ENCODE measurements at places on chromosomes 3 and 15.

GRCh38 chr15:68220967-68221366 lies 8.6 kb downstream of the CLN6 start:
- no peak for DNase-seq

DNA sequence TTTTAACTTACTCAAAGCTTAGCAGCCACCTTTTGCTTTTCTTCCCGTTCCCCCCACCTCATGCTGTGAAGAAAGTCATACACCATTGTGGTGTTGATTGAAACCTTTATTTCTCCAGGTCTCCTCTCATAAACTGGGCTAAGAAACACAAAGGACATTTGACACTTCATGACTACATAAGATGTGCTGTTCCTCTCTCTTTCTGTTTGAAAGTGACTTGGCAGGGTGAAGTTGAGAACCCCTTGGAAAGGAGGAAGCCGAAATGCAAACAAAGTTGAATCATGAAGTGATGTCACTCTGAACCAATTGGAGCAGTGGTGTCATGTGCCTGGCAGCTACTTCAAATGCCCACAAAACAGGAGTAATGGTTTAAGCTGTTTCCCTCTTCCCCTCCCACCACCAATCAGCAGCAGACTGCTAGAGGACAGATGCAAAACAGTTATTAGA lies 174.7 kb downstream of the IGF1R start:
- DNase-seq: no peak

DNA sequence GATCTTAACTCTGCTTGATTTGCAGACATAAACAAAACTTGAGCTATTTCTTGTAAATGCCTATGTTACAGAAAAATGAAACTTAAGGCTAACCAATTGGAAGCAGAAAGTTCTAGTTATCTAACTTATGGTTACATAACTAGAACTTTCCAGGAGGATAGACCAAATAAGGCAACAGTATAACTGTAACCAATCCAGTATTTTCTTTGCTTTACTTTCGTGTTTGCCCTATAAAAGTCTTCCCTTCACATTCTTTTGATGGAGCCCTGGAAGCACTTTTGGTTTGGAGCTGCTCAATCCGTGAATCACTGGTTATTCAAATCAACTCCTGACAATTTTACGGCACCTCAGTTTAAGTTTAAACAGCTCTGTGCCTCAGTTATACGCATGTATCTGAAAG lies 164.6 kb downstream of the SUCLG2 start:
- no peak for DNase-seq

GRCh38 chr15:40096094-40096891 lies 12.4 kb downstream of the BMF start:
- no peak for DNase-seq

GRCh38 chr3:125179143-125179883 lies 33.2 kb downstream of the SLC12A8 start:
- DNase-seq: no peak

GRCh38 chr3:145900056-145900829 lies 260.7 kb downstream of the PLOD2 start:
- no peak for DNase-seq

GRCh38 chr3:100941451-100941850 lies 51.8 kb downstream of the ABI3BP start:
- no peak for DNase-seq

DNA sequence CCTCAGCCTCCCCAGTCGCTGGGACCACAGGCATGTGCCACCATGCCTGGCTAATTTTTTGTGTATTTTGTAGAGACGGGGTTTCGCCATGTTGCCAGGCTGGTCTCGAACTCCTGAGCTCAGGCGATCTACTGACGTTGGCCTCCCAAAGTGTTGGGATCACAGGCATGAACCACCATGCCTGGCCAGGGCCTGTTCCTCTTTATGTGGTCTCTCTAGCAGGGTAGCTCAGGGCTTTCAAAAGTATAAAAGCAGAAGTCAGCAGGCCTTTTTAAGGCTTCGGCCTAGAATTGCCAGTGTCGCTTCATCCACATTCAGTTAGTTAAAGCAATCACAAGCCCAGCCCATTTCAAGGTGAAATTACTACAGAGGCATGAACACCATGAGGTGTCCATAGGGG lies 7.6 kb downstream of the VHL start:
- no peak for DNase-seq

DNA sequence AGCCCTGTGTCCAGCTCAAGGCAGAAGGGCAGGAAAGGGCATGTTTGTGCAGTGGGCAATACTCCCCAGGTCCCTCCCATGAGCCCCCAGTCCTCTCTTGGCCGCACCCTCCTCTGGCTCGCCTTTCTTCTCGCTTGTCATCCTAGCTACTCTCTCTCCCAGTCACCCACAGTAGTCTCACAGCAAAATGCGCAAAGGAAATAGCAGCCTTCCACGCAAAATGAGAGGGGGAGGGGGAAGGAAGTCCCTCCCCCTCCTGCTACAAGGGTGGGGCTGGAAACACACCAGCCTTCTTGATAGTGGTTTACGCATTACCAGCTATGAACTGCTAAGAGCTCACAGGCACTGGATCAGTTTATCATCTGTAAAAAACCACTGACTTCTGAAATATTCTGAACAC lies 83.8 kb downstream of the GADL1 start:
- DNase-seq: no peak

- no peak for DNase-seq
Observed at GRCh38 chr15:92803536-92803851, 96.6 kb upstream of the CHD2 start.

DNA sequence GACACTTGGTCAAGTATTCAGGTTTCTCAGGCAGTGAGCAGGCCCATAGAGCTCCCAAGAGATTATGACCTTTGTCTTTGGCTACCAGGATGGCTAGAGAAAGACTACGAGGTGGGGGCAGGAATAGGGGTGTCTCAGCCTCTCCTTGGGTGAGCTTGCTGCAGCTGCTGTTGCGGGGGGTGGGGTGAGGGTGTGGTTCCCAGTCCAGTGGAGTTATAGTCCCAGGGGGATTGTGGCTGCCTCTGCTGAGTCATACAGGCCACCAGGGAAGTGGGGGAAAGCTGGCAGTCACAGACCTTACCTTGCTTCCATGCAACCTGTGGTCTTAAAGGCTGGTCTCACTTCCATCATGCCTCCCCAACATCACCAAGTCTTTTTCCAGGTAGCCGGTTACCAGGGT lies 31.7 kb downstream of the ATP2C1 start:
- DNase-seq: no peak

DNA sequence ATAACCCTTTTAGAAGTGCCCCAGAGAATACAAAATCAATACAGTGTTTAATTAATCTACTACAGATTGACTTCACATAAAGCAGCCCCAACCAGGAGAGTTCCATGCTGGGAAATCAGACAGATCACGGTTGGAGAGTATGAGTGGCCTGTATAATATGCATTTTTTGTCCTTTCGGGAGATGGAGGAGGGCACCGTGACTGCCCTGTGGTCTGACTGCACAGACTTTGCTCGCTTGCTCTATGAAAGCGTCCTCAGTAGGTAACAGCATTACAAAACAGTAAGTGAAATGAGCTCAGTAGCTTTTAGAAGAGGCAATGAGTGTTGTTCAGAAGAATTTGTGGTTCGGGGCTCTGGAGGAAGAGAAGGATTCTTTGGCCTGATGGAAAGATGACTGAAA lies 34.2 kb upstream of the SKIL start:
- DNase-seq: no peak

GRCh38 chr3:2931265-2931664 lies 178.9 kb downstream of the IL5RA start:
- DNase-seq: no peak

- DNase-seq: no peak
Observed at GRCh38 chr15:39400821-39401550, 179.9 kb upstream of the THBS1 start.

DNA sequence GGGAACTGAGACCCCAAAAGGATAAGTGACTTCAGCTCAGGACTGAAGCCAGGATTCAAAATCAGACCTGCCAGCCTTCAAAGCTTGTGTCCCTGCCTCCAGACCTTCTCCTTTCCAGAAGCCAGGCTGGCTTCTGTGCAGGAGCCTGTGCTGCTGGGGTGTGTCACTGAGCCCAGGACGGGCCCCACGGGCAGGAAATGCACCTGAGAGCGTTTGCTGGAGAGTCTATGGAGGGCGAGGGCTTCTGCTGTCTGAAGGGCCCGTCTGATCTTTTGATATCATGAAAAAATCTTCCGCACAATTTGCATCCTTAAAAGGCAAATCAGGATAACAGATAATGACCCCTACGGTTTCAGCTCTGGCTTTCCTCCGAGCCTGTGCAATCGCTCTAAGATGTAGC lies 125.4 kb downstream of the FAM43A start:
- DNase-seq: no peak

DNA sequence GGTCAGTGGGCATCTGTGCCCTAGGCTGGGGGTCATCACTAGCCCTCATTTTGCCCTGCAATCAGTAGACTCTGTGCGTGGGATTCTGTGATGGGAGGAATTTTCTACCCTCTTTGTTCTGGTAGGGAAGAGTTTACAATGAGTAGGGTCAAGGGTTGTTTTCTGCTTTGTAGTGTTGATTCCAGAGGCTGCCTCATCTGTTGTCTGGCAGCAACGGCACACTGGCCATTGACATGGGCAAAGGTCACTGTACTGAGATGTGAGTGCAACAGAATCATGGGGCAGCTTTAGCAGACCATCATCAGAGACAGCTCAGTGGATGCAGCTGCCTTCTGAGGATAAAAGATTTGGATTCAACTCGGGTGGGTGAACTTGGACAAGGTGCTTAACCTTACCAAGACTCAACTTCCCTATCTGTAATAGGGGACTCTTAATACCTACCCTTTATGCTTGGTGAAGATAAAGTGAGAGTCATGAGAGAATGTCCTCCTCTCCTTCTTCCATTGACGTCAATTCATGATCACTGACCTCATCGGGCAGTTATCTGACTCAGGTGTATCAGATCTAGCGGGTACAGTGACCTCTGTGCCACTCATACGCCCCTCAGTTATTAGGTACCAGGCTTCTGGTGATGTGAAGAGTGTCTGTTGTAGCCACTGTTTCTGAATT lies 127.5 kb downstream of the RPLP1 start:
- DNase-seq: no peak

DNA sequence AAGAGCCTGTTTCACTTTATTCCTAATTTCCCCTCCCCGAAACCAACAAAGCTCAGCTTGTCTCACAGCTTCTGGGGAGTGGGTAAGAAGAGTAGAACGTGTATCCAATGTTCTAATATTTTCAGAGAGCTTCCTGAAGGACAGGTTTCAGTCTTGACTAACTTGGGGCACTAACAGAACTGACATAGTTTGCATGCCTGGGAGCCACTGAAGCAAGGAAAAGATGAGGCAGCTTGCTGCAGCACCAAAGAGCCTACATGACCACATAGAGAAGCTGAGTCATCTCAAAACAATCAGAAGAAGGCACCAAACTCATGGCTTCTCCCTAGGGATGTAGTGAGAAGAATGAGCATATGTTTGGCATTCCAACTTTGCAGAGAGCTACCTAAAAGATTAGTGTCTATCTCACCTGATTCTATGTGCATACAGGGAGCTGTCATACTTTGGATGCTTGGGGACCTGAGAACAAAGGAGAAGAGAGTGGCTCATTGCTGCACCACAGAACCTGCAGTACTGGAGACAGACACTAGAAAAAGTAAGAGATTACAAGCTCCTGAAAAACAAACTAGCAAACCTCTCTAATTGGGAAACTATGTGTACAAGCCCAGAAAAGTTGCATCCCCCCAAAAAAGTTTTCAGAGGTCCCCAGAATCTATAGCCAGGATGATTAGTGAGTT lies 86.9 kb downstream of the DCLK3 start:
- DNase-seq: no peak

GRCh38 chr3:186583831-186584230 lies 13.3 kb downstream of the DNAJB11 start:
- DNase-seq: no peak

- no peak for DNase-seq
Observed at GRCh38 chr15:43253431-43254403, 13.0 kb downstream of the TGM5 start.

GRCh38 chr15:94250801-94251200 lies 19.4 kb downstream of the MCTP2 start:
- no peak for DNase-seq

DNA sequence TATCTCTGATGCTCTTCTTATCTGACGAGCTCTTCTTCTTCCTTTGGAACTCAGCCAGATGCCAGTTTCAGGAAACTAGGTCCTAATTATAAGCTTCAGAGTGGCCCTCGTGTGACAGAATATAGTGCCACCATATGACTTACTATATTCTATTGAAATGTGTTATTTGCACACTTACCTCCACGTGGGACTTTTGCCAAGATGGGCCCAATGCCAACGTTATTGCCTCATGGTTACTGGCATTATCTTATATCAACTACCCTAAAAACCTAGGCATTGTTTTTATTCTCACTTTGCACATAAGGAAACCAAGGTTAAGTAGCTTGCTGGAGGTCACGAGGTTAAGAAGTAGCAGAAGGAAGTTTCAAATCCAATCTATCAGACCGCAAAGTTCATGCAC lies 71.3 kb upstream of the SLCO3A1 start:
- DNase-seq: no peak

- DNase-seq: no peak
Observed at GRCh38 chr3:123667784-123668183, 82.9 kb upstream of the HACD2 start.

- no peak for DNase-seq
Observed at GRCh38 chr3:34268032-34268709, 469.7 kb downstream of the PDCD6IP start.

DNA sequence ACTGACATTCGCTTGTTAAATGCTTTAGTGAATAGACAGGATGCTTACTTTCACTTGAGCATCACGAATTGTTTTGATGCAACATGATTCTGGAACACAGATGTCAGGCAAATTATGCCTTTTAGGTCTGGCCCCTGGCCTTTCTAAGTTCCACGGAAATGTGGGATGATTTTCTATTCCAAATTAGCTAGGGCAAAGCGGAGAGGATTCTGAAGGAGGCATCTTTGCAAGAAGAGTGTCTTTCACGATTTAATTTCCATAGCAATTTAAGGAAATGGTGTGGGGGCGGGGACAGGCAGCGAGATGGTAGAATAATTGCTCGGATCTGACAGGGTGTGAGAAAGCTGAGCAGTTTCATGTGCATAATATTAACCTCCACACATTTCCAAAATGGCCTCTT lies 238.5 kb upstream of the KCNMB2 start:
- no peak for DNase-seq

DNA sequence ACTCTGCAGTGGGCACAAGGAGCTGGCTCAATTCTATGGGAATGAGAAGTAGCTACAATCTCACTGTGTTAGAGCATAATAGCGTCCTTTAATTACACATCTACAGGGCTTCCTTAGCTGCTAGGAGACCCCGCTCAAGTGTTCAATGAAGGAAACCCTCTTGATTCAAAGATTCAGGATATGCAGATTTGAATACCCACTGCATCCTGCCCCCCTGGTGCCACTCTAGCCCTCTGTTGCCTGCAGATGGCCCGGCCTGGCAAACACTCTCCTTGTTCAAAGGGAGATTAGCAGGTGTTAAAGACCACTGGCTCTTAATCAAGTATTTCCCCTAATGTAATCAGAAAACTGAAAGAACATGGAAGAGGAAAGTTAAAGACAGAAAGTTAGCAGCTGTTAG lies 356.6 kb downstream of the VGLL3 start:
- DNase-seq: no peak

DNA sequence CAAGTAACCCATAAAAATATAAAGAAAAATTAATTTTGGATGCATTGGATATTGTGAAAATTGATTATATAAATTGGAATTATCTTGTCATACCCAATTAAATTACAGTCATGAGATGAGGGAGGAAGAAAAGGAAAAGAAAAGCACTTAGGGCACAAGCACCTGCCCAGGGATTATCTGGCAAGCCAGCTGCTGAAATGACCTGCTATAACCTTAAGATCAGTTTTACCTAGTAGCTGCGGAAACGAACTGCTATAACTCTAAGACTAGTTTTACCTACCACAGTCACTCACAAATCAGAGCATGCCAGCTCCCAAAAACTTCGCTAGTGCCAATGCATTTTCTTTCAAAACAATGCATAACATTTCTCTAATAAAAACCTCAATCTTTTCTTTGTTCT lies 26.2 kb downstream of the LRRFIP2 start:
- DNase-seq: no peak
